HFFc6 (cell line): ENCODE measurements at places on chromosomes 1 and 21.

DNA sequence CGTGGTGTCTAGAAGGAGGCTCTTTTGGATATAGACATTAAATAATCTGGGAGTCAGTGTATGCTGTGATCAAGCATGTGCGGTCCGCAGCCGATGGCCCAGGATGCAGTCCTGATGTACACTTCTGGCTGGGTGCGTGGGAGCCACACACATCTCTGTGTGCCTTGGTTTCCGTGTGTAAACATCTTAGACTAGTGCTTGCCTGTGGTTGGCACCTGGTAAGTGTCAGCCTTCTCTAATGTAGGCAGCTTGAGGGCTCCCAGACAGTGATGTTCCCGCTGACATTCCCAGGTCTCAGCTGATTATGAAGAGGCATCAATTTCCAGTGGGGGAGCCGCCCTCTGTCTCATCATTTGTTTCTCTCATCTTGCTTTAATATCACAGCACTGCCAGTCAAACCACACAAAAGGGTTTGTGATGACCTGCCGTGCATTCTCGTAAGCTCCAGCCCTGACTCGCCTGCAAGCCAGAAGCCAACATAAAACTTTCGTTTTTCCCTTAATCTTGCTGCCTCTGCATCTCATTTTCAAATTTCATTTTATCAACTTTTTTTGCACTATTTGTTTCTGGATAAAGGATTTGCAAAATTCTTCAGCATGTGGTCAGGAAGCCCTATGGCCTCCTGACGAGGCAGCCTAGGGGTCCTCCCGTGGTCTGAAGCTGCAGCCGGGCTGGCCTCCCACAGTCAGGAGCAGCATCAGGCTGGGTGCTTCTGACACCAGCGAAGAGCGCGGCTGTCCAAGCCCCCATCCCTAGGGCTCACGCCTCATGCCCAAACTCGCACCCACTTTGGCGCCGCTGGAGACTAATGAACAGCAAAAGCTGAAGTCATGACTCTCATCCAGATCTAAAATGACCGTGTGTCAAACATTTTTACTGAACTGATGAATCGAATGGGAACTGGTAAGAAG, 28.1 kb downstream of the PDE9A start:
- no peak for DNase-seq

DNA sequence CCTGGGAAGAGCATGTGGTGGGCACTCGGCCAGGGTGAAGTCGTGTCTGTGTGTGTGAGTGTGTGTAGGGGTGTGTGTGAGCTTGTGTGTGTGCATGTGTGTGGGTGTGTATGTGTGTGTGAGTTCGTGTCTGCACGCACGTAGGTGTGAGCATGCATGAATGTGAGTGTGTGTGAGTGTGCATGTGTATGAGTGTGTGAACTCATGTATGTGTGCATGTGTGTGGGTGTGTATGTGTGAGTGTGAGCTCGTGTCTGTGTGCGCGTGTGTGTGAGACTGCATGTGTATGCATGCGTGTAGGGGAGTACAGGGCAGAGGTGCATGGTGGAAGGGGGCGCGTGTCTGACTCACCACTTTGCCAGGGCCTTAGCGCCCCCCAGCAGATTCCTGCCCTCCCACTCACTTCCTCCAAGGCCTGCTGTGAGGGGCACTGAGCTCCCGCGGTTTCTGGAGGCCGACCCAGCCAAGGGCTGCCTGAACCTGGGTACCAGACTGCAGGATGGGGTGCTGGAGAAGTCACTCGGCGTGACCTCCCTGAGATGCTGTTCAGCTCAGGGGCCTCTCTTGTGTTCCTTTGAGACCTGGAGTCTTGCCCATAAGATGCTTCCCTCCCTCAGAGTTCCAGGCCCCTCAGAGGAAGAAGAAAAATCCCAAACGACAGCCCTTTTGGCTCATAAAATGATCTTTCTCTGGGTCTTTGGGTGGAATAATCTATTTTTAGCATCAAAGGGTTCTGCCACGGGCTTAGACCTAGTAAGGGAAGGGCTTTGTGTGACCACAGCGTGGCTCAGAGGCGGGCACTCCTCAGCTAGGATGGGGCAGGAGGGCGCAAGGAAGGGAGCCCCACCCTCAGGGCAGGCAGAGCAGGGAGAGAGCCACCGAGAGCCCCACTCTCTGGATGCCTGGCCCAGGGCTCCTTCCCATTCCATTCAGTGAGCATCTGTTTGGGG, 41.1 kb upstream of the RUNX3 start:
- DNase-seq, result no peak

DNA sequence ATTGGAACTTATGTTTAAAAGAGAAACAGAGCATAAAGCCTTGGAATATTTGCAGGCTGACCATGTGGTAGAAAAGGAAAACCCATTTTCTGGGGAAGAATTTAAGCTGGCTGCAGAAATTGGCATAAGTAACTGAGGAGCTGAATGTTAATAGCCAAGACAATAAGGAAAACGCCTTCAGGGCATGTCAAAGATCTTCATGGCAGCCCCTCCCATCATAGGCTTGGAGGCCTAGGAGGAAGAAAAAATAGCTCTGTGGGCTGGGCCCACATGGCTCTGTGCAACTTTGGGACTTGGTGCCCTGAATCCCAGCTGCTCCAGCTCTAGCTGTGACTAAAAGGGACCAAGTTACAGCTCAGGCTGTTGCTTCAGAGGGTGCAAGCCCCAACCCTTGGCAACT, 51.5 kb downstream of the CTH start:
- DNase-seq, result no peak

- DNase-seq, result no peak
These were observed 54.7 kb upstream of the ABCG1 start for GRCh38 chr21:42164064-42164789.

- DNase-seq, result no peak
These were observed 74.3 kb downstream of the POFUT2 start for GRCh38 chr21:45213392-45213791.
